ENCODE measurements at places on chromosomes 1 and 21.
A peak's percentile ranks its signal among the peaks of the same experiment; 100 is the strongest.

GRCh38 chr1:179474713-179475112, 101.0 kb downstream of the NPHS2 start:
- no peak overlapping the region for H3K27ac ChIP-seq
- no peak for DNase-seq
- no peaks in the 10 kb centered on the region for H3K36me3 ChIP-seq
- H3K27me3 ChIP-seq: no peaks in the 10 kb centered on the region

DNA sequence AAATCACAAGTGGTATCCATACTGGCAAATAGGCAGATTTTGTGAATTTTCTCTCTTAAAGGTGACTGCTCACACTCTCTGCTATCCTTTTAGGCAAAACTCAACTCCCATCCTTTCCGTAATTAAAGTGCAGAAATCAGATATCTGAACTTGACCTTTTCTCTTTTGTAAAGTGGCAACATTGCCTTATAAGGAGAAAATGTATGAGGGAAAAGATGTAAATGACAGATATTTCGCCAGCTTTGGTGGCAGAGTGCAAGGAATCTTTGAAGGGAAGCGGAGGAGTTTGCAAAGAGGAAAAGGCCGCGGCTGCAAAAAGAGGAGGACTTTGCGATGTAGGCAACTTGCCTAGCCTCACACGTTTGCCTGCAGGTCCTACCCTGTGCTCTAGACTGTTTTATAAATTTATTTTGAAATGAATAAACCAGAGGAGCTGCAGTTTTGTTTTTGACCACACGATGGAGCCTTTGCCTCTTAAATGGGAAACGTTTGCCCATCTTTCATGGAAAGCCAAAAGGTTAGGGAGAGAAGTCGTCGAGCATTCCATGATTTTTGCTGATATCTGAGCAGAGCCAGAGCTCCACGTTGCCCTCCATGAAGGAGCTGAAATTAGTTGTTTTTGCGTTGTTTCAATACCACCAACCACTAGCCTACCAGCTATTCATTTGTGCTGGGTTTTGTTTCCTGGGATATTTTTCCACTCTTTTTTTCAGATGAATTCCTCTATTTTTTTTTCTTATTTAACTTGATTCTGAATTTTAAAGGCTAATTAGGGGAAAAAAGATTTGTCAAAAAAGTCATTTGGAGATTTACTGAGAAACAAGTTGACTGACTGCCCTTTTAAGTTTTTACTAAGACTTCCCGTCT, 242.3 kb downstream of the LMX1A start:
- no peak overlapping the region for H3K4me3 ChIP-seq
- no peak overlapping the region for H3K27ac ChIP-seq
- H3K36me3 ChIP-seq: no peaks in the 10 kb centered on the region
- peaks cover 3% of the 10 kb centered on the region for H3K27me3 ChIP-seq

GRCh38 chr1:153534925-153535241, 908 bp downstream of the S100A6 start:
- H3K27me3 ChIP-seq: peaks cover 7% of the 10 kb centered on the region
- H3K4me1 ChIP-seq: no peaks in the 10 kb centered on the region
- no peaks in the 10 kb centered on the region for H3K36me3 ChIP-seq
- DNase-seq: no peak
- H3K27ac ChIP-seq: peak overlapping the region; percentile 69
- H3K4me3 ChIP-seq: peak overlapping the region; percentile 49

DNA sequence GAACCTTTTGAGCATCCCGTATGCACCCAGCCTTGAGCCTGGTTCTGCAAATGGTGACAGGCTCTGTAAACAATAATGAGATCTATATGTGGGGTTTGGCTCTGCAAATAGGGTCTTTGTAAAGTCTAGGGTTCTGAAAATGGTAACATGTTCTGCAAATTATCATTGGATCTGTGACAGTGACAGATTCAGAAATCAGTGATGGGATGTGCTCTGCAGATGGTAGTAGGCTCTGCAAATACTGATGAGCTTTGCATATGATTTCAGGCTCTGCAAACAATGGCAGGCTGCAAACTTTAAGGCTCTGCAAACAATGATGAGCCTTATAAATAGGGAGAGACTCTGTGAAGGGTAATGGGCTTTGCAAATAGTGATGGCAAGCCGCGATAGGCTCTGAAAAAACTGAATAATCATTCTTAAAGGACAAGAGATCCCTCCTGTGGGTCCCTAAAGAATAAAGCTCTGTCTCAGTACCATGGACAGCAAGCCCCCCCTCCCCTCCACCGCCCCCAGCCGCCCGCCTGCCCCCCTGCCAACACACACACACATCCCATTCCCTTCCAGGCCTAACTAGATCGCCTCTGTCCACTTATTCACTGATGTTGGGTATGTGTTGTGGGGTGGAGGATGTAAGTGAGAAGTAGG, 17.7 kb upstream of the DMBX1 start:
- DNase-seq: no peak
- no peaks in the 10 kb centered on the region for H3K36me3 ChIP-seq
- no peaks in the 10 kb centered on the region for H3K4me1 ChIP-seq
- peaks cover 3% of the 10 kb centered on the region for H3K27me3 ChIP-seq

GRCh38 chr1:93541045-93541444, 93.1 kb downstream of the FNBP1L start:
- DNase-seq: no peak
- no peaks in the 10 kb centered on the region for H3K36me3 ChIP-seq
- H3K4me1 ChIP-seq: no peaks in the 10 kb centered on the region
- H3K27me3 ChIP-seq: no peaks in the 10 kb centered on the region

DNA sequence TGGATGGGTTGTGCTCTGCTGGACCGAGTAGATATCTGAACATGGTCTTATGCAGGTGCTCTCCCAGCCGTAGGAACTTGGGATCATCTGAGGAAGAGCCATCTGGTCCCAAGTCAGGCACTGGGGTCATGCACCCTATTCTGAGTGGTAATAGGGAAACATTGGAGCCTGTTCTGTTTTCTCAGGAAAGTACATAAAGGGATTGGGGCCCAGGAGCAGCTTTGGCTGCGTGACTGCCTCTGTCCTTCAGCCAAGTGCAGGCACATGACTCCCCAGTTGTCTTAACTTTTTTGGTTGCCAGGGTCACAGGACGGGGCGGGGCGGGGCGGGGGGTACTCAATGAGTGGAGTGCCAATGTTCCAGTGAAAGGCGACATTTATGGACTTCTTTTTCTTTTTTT, 11.5 kb downstream of the PFKFB2 start:
- H3K4me1 ChIP-seq: no peaks in the 10 kb centered on the region
- H3K4me3 ChIP-seq: no peak overlapping the region
- H3K36me3 ChIP-seq: peaks cover 8% of the 10 kb centered on the region
- H3K27me3 ChIP-seq: no peaks in the 10 kb centered on the region
- H3K27ac ChIP-seq: no peak overlapping the region
- no peak for DNase-seq

- H3K27ac ChIP-seq: no peak overlapping the region
- H3K4me3 ChIP-seq: no peak overlapping the region
- no peaks in the 10 kb centered on the region for H3K4me1 ChIP-seq
Observed at GRCh38 chr1:2974701-2975301, 46.5 kb upstream of the ACTRT2 start.

All from right lobe of liver (tissue), 6 donors.